ENCODE measurements at places on chromosomes 7 and 10.

GRCh38 chr10:132202070-132202970 is 15.6 kb downstream of the DPYSL4 start:
- no peak for DNase-seq

DNA sequence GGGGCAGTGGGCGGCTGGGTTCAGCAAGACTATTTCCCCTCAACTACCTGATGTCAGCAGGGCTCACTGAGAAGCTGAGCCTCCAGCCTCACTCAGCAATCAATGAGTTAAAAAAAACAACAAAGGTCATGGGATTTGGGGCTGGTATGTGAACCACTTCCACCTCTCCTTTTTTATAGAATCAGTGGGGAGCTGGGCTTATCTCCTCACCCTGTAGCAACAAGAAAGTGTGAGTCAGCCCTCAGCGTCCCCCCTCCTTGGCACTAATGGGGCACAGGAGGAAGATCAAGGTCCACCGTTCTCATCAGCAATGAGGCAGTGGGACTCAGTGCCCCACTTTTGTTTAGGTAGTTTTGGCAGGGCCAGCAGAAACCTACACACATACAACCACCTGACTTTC is 823.5 kb upstream of the POM121L12 start:
- DNase-seq = no peak

GRCh38 chr10:60652628-60653027 is 125.7 kb upstream of the CDK1 start:
- no peak for DNase-seq

- DNase-seq = no peak
Measured at GRCh38 chr7:20330928-20331909, 519 bp downstream of the ITGB8 start.

DNA sequence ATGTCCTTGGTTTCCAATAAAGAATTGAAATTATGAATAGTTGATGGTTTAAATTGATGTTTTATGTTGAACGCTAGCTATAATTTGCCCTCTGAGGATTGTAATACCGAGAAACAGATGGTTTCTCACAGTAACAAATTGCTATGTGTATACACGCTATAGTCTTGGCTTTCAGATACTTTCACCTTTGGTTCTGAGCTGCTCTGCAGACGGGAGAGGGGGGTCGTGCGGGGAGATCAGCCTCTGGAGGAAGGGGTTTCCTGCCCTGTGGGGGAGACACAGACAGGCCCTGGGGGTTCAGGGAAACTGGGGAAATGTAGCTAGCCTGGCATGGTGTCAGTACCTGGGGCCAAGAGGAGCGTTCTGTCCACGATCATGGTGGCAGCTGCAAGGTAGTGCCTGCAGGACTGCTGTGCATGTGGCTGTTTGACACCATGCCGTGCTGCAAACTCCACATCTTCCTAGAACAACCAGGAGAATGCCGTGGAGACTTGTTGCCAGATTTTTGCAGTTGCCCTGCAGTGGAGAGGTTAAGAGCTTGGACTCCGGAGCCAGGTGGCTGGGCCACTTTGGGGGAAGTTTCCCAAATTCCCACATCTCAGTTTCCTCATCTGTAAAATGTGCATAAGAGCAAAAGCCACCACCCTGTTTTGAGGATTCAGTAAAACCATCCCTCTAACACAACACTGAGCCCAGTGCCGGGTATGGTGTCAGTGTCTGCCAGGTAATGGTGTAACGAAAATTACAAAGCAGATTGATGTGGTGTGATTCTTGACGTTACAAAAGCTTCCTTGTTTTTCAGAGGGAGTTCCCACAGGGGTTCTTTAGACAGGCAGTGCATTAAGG is 167.9 kb downstream of the CUX1 start:
- no peak for DNase-seq

DNA sequence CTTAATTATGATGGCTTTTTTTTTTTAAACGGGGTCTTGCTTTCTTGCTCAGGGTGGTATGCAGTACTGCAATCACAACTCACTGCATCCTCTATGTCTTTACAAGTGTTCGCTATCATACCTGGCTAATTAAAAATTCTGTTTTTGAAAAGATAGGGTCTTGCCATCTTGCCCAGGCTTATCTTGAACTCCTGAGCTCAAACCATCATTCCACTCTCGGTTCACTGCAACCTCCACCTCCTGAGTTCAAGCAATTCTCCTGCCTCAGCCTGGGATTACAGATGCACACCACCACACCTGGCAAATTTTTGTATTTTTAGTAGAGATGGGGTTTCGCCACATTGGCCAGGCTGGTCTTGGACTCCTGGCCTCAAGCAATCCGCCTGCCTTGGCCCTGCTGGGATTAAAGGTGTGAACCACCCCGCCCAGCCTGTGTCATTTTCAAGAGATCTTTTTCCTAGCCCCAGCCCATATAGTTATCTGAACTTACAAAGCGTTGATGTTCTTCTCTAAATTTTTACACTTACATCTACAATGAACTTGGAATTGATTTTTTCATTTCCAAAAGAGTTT is 6.0 kb downstream of the HNRNPF start:
- DNase-seq = no peak

DNA sequence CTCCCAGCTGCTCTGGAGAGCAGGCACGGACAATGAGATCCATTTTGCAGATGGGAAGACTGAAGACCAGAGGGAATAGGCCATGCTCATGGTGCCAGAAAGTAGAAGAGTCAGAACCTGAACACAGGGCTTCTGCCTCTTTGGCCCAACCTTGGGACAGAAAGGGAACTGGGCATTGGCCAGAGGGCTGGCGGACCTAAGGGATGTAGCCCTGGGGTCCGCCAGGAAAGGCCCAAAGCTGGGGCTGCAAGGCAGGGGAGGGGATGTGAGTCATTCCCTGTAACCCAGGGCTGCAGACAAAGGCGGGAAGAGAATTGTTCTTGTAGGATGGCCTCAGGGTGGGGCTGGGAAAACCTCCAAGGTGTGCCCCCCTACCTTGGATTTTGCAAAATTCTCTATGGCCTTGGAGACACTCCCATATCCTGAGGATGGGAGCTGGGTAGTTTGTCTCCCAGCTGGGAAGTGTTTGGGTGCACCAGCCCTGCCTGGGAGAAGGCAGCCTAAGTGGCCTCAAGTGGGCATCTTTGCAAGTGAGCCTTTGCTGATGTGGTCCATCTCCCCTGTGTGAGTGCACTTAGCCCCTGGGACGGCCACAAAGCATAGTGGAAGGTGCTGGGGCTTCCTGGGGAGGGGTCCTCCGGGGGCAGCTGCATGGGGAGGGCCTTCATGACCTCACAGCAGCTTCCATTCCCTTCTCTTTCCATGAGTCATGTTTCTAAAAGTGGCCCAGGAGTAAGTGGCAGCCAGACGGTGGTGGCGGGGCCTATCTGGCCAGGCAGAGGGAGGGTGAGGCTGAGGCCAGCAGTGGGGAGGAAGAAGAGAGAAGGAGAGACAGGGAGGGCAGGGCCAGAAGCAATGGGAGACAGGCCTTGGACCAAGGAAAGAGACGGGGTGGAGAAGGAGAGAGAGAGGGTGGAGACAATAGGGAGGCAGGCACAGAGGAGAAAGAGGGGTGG is 9.2 kb downstream of the AQP1 start:
- DNase-seq = peak; percentile 23

DNA sequence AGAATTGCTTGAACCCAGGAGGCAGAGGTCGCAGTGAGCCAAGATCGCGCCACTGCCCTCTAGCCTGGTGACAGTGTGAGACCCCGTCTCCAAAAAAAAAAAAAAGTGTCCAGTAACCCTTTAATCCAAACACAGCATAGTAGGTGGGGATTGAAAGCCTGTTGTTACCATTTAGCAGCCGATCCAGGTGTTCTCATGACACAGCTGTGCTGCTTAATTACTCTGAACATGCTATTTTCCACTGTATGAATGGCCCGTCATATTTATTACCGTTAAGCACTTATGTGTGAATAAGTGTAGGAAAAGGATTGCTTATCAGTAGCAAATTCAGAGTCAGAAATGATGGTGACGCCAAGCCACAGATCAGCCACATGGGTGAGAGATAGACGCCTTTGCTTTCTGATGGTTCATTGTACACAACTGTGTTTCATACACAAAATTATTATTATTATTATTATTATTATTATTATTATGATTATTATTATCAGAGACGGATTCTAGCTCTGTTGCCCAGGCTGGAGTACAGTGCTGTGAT is 11.6 kb upstream of the ORAI2 start:
- DNase-seq = no peak

GRCh38 chr10:117014835-117015234 is 9.8 kb upstream of the SHTN1 start:
- peak; percentile 7 for DNase-seq

- no peak for DNase-seq
Measured at GRCh38 chr7:111954474-111955381, 251.5 kb downstream of the DOCK4 start.

- DNase-seq = no peak
Measured at GRCh38 chr10:128071417-128071782, 54.8 kb downstream of the MKI67 start.

- no peak for DNase-seq
Measured at GRCh38 chr10:30587522-30588031, 42.0 kb downstream of the LYZL2 start.

DNA sequence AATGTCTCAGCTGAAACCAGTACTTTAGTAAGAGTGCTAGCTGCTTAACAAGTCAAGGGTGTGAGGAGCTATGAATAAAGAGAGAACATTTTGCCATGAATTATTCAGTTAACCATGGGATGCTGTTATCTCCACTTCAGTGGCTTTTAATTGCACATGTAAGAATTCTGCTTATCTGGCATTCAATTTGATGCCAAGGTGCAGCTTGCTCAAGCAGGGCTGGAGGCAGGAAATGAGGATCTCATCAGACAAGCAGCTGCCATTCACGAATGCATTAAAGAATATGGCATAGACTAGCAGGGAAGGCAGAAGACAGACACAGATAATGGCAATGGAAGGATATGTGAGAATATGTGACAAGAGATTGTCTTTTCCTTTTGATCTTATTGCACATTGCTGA is 697.8 kb downstream of the NRG3 start:
- no peak for DNase-seq

DNA sequence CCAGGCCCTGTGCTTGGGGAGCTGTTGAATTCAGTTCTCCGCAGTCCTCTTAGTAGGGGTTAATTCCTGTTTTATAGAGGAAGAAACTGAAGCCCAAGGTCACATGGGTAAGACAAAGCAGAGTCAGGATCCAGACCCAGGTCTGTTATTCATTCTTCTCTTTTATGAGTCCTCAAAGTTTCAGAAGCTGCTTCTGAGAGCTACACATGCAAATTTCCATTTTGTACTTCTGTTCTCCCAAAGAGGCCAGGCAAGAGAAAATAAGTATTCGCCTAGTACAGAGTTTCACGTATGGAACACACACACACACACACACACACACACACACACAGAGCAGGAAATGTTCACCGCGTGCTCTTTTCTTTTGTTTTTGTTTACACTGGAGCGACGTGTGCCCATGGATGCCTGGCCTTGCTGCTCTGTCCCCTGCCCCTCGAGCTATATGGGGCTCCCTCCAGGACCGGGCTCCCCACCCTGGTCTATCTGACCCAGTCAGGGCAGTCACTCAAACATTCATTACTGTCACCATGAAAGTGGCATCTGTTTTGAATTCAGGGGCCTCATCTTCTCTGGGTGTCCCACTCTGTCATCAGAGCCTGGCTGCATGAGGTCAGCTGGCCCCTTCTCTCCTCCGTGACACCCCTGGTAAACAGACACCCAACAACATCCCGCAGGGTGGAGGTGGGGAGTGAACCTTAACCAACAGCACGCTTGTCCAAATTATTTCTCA is 84.4 kb downstream of the TNS3 start:
- DNase-seq = no peak

DNA sequence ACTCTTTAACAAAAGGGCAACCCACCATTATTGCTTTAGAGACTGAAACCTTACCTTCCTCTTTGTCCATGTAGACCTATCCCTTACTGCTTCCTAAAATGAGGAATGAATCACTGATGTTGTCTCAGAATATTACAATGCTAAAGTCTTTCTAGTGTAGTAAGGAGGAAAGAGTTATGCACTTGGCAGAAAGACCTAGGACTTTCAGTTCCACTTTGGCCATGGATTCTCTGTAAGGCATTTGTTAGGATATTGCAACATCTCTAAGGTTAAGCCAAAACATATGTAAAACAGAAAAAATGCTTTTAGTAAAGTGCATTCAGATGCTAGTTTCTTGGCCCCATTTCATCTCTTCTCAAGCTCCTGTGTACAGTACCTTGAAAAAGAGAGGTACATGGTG is 230.9 kb downstream of the PARD3 start:
- peak; percentile 96 for DNase-seq

DNA sequence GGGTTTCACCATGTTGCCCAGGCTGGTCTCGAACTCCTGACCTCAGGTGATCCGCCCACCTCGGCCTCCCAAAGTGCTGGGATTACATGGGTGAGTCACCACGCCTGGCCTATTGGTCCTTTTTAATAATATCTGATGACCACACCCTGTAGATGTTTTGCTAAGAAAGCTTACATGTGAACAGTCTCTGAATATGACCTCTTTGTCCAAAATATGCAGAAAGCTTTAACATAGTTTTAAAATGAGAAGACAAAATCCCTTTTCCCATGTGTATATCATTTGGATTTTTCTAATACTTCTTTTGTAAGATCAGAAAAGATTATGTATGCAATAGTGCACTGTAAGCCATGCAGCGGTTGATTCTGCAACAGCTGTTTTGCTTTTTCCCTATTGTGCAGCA is 38.5 kb downstream of the MCU start:
- DNase-seq = peak; percentile 77

DNA sequence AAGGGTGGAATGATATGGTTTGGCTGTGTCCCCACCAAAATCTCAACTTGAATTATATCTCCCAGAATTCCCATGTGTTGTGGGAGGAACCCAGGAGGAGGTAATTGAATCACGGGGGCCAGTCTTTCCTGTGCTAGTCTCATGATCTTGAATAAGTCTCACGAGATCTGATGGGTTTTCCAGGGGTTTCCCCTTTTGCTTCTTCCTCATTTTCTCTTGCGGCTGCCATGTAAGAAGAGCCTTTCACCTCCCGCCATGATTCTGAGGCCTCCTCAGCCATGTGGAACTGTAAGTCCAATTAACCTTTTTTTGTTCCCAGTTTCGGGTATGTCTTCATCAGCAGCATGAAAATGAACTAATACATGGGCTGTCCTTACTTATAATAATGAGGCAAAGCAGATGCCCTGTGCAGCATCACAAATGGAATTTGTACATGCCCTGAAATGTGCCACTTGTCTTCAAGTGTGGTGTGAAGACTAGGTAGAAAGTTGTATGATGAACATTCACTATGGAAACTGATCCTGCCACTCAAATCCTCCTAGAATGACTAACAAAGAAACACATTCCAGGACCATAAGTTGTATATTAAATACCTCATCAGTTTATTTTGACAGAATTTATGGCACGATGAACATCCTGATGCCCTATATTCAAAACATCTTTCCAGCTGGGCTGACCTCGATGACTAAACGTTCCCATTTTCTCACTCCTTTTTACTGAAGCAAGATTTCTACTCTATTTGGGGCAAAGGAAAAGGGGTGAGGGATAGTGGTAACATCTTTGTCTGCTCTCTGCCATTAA is 122.8 kb upstream of the CTTNBP2 start:
- DNase-seq = no peak

GRCh38 chr10:61752111-61753011 is 89.6 kb downstream of the CABCOCO1 start:
- peak; percentile 55 for DNase-seq

DNA sequence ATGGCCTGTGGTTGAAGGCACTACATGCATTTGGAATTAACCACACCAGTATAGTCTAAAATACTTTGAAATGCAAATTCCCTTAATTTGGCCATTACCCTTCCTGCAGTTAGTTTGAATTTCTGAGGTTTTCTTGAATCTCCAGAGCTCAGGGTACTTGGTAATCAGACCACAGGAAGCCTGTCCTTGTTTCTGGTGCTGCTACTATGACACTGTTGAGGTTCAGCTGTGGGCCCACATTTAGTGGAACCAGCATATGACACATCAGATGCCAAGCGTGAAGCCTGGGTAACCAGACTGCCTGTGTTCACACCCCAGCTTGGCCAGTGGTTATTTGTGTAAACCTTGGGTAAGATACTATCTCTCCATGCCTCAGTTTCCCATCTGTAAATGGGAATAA is 124.3 kb downstream of the SNX10 start:
- no peak for DNase-seq

Measured in fibroblast of mammary gland (primary cell).